HT-29 (cell line): ENCODE measurements at places on chromosomes 13 and 19.

- DNase-seq: no peak
These were observed 105.1 kb downstream of the UQCRFS1 start for GRCh38 chr19:29107831-29108230.

- DNase-seq: no peak
These were observed 23.4 kb downstream of the CEACAM21 start for GRCh38 chr19:41599175-41599966.

GRCh38 chr13:41802043-41802683, 158.7 kb downstream of the VWA8 start:
- no peak for DNase-seq

- peak; percentile 33 for DNase-seq
These were observed 54.0 kb upstream of the IRS2 start for GRCh38 chr13:109840201-109840892.

- DNase-seq: peak; percentile 82
These were observed 37.6 kb downstream of the SOX21 start for GRCh38 chr13:94674609-94675348.

- DNase-seq: peak; percentile 59
These were observed 6.6 kb downstream of the ZBTB7A start for GRCh38 chr19:4059891-4060620.

DNA sequence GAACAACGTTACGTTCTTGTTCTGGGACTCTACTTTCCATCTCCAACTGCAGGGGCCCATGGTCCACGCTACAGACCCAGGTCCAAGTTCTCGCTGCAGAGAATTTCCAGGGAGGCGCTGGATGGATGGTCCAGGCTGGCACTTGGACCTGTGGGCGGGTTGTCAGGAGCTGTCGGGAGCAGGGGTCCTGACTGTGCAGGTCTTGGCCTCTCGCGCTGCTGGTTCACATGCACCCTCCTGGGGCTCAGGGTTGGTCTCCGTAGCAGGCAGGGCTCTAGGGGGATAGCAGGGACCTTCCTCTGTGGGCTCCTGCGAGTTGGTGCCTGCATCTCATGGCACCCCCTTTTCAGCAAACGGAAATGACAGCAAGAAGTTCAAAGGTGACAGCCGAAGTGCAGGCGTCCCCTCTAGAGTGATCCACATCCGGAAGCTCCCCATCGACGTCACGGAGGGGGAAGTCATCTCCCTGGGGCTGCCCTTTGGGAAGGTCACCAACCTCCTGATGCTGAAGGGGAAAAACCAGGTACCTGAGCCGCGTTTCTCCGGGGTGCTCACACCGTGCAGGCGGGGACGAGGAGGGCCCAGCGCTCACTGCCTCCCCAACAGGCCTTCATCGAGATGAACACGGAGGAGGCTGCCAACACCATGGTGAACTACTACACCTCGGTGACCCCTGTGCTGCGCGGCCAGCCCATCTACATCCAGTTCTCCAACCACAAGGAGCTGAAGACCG, 6.6 kb downstream of the PTBP1 start:
- no peak for DNase-seq

DNA sequence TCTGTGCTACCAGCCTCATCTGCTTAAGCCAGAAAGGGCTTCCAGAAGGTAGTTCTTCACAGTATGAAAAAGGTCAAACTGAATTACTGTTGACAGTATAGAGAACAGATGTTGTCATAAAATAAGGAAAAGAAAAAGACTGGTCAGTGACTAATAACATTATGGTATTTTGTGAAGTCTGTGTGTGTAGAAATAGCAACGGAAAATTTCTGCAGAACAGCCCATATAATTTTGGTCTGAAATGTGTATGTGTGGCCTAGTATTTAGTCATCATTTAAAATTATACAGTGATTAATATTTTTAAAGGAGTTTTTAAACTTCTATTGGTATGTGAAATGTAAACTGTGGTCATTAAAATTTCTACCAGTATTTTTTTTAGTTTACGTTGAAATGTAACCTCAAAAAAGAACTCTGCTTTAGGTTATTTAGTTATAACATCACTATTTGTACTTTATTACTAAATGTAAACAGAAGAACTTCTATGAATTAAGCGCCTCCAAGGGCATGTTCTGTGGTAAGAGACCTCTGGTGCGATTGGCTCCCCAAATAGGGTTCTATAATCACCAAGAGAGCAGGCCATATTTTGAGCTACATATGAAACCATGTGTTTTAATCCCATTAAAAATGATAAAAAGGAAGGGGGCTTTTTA, 3.3 kb upstream of the GPR183 start:
- no peak for DNase-seq

DNA sequence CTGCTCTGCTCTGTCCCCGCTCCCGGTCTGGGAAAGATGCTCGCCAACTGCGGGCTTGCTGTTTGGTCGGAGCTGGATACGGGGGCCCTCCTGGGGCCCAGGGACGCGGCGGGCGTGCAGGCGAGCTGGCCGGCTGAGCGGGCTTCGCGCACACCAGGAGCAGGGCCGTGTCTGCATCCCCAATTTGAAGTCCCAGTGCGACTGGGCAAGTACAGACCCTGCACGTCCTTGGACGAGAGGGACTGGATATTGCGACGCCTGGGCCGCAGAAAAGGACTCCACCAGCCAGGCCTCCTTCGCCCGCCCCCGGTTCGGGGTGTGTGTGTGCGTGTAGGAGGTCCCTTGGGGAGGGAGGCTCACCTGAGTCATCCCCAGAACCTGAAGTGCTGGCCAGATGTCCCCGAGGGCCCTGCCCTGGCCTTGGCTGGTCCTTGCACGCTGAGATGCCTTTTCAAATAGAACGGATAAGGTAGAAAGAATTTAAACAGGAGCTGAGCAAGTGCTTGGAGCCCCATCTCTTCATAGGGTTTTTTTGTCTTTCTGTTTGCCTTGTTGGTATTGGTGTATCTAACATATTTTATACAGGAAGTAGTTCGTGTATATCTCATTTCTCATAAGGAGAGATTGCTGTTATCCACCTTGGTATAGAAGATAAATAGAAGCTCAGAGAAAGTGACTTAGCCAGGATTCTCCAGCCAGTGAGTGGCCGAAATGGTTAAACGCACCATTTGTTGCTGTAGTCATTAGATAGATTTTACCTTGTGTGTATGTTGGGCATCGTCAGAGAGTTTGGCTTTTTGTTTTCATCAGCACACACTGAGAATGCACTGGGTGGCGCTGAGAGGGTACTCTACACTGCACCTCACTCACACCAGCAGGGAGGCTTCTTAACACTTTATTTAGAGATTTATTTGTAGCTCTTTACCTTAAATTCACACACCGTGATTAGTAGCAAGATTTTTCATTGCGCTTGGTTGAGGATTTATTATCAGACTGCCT, 1.1 kb downstream of the NAXD start:
- DNase-seq: peak; percentile 75

DNA sequence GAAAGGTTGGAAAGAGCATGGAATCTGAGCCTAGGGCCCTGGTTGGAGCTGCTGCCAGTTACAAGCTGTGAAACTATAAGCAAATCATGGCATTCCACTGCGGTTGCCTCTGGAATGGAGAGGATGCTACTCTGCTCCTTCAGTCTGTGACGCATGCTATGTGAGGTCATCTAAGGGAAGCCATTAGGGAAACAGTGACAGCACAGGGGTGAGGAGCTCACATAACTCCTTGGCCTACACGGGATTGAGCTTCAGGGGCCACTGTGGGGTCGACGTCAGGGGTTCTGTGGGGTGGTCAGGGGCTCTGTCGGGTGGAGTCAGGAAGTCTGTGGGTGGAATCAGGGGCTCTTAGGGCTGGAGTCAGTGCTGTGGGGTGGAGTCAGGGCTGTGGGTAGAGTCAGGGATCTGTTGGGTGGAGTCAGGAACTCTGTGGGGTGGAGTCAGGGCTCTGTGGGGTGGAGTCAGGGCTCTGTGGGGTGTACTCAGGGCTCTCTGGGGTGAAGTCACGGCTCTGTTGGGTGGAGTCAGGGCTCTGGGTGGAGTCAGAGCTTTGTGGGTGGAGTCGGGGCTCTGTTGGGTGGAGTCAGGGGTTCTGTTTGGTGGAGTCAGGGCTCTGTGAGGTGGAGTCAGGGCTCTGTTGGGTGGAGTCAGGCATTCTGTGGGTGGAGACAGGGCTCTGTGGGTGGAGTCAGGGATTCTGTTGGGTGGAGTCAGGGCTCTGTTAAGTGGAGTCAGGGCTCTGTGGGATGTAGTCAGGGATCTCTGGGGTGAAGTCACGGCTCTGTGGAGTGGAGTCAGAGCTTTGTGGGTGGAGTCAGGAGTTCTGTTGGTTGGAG, 35.8 kb upstream of the MEDAG start:
- peak; percentile 100 for DNase-seq

- DNase-seq: no peak
These were observed 1.2 kb upstream of the ZNF579 start for GRCh38 chr19:55581823-55582223.

GRCh38 chr13:50707628-50708027, 135.9 kb downstream of the DLEU7 start:
- no peak for DNase-seq

DNA sequence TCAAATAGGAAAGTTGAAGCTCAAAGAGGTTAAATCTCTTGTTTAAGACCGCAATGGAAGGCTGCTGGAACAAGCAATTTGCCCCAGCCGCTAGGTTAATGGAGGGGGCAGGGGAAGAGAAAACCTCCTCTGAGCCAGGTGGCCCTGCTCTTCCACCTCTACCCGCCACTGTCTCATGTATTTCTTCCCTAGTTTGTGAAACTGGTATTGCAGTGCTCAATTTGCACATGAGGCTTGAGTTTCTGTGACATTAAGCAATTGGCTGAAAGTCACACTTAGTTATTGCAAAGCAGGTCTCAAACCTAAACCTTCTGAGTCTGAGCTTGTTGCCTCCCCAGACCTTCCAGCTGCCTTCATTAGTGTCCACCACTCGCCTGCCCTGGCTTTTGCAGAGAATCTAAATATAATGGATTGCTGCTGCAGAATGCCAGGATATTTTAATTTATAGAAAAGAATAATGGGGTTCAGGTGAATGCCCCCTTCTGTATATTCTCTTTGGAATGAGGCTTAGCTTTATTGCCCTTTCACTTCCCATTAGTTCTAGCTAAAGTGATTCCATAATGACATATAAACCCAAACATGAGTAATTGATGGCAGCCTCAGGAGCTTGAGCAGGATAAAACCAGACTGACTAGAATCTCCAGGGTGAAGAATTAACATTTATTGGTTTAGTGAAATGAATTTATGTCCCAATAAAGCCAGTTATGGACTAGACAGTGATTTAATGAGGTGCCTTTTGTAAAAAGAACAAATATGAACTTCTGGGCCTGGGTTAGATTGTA, 27.0 kb upstream of the OLFM4 start:
- DNase-seq: no peak

GRCh38 chr13:46339035-46339666, 47.9 kb downstream of the RUBCNL start:
- DNase-seq: no peak

DNA sequence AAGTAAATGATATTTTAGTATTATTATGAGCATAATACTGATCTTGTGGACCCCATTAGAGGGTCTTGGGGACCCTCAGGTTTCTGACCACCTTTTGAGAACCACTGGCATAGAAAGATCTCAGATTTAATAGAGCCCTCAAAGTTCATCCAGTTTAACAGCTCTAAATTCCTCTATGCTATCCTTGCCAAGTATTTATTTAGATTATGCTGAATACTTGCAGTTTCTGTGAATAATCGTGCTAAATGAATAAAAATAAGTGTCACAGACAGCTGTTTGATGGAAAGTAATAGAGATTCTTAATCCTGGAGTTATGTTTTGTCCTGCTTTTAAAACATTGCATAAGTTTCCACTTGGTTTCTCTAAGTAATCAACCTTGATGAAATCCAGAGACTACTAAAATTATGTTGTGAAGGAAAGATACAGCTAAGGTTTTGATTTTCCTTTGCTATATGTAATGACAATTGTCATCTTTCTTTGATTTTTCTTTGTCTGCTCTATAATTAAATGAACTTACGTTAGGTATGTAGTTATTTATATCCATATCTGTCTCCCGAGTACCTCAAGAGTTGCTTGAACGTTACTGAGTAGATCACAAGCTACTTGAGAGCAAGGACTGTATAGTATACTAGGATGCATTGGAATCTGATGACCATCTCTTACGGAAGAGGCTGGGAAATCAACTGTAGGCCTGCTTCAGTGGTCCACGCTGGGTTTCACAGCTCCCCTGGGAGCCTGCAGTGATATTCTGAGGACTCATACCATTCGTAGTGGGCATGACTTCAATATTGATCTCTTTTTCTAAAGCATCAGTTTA, 5.7 kb downstream of the ABHD13 start:
- DNase-seq: no peak

DNA sequence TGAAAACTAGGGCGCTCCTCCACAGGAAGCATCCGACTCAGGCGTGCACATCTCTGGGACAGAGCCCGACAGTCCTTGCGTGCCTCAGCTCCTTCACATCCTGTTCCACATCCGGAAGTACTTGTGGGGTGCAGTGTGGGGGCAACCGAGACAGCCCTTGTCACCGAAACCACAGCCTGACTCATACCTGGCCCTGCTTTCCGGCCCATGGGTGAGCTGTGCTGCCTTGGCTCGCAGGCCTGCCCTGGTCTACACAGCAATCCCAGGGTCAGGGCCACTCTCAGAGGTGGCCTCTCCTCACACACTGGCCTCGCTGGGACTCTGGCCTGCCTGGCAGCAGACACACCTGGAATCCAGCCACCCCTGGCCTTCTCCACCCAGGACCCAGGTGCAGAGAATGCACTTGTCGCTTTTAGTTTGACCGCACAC, 100.4 kb downstream of the STK24 start:
- DNase-seq: peak; percentile 82

DNA sequence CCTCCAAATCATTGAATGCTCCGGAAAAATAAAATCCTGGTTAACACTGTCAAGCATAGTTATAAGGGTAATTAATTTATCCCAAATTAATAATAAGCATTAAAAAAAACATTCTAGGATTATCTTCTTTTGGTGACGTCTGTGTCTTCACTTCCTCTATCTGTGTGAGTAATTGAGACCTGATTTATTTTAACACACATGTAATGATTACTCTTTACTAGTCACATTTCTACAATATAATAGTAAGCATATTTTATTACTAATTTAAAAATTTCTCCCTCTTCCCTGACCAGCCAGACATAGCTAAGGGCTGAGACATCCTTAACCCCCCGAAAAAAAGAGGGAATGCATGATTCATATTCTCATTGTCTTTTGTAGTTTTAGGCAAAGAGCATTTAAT, 2.3 kb downstream of the FNDC3A start:
- DNase-seq: no peak

DNA sequence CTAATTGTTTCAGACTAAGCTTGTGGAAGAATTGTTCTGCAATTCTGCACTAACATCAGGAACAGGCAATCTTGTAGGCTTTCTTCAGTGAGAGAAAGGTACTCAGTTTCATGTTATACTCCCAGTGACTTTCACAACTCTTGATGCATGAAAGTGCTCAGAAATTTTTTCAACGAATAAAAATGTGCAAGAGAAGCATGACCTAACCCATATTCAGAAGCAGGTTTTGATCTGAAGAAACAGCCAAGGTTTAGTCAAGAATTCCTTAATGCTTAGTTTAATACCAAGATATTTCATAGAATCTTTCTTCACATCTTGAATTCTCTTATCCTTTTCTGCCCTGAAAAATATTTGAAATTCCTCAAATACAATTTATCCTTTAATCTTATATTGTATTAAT, 197.2 kb upstream of the CSNK1A1L start:
- DNase-seq: no peak

- no peak for DNase-seq
These were observed 795 bp downstream of the JOSD2 start for GRCh38 chr19:50510121-50510670.

GRCh38 chr13:76009267-76009890, 373.2 kb downstream of the LMO7 start:
- peak; percentile 88 for DNase-seq
